DMS79 treated with DMSO at 0.1 percent for 48 hours (cell line): ENCODE measurements at places on chromosomes 3 and 15.
A peak's percentile ranks its signal among the peaks of the same experiment; 100 is the strongest.

- DNase-seq: no peak
Measured at GRCh38 chr3:36815375-36815774, 51.0 kb upstream of the DCLK3 start.

- no peak for DNase-seq
Measured at GRCh38 chr15:89746386-89746780, 4.7 kb downstream of the MESP1 start.

DNA sequence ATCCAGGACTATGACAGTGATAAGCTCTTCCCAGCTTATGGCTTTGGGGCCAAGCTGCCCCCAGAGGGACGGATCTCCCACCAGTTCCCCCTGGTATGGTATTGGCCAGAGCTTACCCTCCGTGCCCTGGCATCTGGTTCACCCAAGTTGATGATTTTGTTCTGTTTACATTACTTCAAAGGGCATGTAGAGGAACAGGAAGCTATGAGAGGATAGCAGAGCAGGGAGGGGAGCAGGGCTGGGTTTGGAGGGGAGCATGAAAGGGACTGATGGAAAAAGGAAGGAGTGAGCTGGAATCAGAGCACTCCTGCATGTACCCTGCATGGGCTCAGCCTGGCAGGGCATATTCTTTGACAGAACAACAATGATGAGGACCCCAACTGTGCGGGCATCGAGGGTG, 13.4 kb upstream of the BRPF1 start:
- DNase-seq: no peak

DNA sequence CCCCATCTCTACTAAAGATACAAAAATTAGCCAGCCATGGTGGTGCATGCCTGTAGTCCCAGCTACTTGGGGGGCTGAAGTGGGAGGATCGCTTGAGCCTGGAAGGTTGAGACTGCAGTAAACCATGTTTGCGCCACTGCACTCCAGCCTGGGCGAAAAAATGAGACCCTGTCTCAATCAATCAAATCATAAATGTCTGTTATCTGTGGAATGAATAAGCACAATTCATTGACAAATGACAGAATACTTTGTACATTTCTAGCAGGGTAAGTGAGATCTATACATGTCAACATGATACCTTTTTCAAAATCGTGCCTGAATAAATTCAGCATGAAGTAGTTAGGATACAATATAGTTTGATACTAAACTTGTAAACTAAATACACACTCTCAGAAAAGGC, 181.2 kb downstream of the FOXP1 start:
- DNase-seq: no peak

GRCh38 chr3:169062501-169062900, 601.0 kb downstream of the MECOM start:
- no peak for DNase-seq

DNA sequence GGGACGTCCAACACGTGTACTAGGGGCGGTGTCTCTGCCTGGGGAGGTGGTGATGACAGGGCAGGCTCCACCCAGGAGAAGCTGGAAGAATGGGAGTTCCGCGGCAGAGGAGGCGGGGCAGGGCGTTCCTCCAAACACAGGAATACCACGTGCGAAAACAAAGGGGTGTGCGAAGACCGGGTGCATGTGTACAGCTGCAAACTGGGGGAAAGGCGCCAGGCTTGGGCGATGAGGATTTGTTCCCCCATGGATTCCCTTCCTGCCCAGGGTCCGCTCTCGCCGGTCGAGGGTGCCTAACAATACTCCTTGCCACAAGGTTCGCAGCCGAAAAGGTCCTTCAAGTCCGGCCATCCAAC, 500 bp upstream of the ZSCAN2 start:
- DNase-seq: peak; percentile 51

DNA sequence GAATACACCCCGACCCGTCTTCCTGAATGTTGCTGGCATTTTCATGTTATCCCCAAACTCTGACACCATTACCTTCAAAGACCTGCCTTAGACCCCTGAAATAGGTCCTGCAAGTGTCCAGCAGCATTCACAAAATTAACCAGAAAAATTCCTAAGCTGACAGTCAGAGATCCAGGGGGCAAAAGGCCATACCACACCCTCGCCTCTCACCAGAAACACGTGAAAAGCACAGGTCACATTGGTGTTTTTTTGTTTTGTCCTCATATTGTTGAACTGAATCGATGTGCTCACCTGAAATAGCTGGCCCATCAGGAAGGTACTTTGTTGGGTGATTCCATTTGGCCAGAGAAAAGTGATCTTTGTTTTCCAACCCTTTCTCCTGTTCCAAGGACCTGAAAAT, 113.1 kb upstream of the HES1 start:
- DNase-seq: no peak

DNA sequence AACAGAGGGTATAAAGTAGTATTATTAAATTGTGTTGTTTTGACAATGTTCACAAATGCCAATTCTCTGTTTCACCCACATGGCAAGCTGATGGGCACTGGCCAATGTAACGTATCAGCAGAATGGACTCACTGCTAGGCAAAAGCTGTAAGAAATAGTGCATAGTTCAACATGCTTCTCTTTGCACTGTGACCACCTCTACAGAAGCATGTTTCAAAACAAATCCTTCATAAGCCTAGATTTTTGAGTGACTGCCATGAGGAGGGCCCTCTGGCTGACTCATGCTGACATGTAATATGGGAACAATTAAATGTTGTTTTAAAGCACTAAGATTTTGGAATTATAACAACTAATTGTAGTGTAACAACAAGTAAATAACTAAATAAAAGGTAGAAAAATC, 3.2 kb downstream of the GBE1 start:
- DNase-seq: no peak

DNA sequence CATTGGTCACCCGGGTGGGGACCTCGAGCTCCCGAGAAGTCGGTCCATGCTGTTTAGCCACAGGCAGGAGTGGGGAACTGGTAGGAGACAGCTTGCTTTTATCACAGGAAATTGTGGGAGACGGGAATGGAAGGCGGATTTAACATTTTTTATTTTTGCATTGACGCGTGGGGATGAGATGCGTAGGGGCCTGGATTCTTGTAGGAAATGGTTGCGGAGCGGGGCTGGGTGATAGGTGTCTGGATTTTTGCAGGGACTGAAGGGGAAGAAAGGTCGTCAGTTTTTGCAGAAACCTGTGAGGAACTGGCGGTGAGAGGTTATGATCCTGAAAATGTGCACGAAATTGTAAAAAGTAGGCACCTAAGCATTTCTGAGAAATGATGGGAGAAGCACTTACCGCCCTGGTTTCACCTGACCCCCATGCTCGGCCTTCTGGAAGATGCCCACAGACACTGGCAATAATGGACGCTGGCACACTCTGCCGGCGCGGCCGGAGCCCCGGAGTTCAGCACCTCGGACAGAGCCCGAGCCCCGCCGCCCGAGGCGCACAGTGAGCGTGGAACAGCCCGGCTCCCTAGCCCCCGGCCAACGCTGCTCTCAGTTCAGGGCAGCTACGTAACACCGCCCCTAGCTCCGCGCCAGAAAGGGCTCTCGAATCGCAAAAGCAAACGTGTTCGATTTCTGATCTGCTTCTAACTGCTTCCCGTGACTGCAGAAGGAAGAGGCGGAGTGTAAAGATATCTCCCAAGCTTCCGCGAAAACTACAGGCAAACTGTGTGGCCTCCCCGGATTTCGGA, 928 bp downstream of the ANKRD34C start:
- DNase-seq: no peak

DNA sequence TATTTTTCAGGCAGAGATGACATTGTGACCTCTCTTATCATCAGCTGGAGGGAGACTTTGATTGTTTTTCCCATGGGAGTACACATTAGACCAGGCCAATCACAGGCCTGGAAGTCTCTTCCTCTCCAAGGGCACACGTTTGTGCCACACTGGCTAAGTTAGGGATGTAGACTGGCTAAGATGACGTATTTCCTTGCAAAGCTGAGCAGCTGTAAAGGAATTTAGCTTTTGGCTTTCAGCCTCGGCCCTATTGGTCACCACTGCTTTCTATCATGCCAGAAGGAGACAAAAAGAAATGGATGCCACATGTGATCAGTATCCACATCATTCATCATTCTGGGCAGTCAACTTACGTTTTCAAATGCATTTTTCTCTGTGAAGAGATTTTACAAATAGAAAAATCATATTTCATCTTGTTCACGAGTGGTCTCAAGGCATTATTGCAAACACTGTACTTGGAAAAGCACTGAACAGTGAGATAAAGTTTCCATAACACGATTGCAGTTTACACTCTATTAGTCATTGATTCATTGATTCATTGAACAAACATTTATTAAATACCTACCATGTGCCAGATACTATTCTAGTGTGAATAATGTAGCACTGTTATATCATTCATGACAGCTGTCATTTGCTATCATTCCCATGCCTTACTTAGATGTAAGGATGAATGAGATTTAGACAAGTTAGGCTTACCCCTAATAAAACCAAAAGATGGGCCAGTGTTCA, 27.0 kb upstream of the RNF7 start:
- DNase-seq: no peak

DNA sequence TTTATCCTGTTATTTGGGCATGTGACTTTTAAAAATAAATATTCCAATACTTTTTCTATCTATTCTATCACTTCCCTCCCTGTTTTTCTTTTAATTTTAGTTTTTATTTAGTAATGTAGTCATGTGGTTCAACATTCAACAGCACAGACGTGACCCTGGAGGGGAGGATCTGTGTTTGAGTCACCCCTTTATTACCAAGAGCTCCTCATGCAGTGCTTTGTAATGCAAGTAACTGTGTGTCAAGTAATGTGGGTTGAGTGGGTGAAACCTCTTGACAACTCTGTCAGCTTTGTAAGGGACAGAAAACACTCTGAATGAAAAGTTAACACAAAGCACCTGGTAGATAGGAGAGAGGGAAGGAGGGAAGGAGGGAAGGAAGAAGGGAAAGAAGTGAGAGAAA, 89.7 kb upstream of the FGF12 start:
- no peak for DNase-seq

DNA sequence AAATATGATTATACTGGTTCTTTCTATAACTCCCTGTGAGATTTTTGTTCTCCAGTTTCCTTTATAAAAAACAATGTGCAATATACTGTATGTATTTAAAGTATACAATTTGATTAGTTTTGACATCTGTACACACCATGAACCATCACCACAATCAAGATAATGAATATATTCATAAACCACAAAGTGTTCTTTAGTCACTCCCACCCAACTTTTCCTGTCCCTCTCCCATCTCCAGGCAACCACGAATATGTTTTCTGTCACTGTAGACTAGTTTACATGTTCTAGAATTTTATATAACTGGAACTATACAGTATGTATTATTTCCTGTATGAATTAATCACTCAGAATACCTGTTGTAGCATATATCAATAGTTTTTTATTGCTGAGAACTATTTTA, 177.0 kb upstream of the MBNL1 start:
- DNase-seq: no peak

- DNase-seq: no peak
Measured at GRCh38 chr3:143040261-143040879, 39.0 kb downstream of the U2SURP start.

- DNase-seq: no peak
Measured at GRCh38 chr3:105700575-105700974, 168.2 kb downstream of the CBLB start.

GRCh38 chr3:141268306-141268705, 36.7 kb downstream of the PXYLP1 start:
- DNase-seq: no peak

DNA sequence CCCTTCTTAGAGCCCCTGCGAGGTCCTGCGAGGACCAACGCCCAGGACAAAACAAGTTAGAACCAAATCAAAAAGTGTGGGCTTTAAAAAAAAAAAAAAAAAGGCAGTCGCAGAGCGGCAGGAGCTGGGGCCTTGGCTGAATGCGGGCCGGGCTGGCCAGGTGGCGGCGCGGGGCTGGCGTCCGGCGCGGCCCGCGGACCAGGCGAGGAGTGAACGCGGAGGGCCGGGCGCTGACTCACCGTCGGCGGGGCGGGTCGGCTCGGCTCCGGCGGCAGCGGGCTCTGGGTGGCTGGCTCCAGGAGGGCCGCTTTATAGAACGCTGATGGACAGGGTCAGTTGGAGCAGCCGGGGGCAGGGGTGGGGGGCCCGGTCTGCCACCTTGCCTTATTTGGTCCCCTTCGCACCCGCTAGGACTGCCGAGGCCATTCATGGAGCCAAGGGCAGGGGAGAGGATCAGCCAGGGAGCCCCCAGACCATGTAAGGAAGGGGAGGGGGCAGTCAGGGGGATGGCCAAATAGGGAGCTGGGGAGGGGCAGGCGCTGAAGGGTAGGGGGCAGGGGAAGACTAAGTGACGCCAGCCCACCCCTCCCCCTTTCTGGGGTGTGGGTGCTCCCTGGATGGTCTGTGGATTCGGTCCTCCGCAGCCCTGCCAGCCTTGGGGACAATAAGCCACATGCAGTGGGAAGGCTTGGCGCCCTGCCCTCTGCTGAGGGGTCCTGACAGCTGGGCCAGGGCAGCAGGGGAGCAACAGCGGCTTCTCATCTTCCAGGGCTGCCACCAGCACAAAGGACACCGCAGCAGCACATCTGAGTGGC, at the start of gene ACTC1:
Gene ACTC1, minus strand, starts transcription at position 283 of the 815 bp plus-strand sequence. CDS start 741 bp downstream, outside the sequence.
- no peak for DNase-seq

DNA sequence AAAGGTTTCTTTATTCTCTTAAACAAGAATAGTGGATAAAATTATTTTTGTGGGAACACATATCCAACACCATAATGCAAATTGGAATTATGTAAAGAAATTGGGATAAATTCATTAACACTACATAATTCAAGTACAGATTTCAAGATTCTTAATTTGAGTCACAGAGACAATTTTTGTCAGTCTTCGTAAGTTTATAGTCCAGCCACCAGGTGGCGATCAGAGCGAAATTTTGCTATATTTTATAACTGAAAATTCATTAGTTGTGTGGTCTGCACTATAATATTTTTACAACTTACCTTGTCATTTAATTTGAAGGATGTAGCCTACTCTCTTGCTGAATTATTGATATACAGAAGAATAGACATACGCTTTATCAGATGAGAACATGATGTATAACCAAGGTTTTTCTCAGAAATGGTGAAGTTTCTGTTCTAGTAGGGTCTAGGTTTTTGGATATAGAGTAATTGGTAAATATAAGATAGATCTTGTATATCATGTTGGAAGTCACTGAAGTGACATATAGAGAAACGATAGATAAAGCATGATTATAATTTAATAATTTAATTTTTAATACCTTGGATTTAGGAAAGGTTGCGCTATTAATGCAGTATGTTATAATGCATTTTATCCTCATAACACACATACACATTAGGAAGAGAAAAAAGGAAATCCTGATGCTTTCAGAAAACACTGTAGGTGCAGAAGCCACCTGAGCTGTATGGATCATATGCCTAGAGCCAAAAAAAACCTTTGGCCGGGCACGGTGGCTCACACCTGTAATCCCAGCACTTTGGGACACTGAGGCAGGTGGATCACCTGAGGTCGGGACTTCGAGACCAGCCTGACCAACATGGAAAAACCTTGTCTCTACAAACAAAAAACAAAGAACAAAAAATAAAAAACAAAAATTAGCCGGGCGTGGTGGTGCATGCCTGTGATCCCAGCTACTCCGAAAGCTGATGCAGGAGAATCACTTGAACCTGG, 31.7 kb downstream of the PLSCR4 start:
- no peak for DNase-seq

DNA sequence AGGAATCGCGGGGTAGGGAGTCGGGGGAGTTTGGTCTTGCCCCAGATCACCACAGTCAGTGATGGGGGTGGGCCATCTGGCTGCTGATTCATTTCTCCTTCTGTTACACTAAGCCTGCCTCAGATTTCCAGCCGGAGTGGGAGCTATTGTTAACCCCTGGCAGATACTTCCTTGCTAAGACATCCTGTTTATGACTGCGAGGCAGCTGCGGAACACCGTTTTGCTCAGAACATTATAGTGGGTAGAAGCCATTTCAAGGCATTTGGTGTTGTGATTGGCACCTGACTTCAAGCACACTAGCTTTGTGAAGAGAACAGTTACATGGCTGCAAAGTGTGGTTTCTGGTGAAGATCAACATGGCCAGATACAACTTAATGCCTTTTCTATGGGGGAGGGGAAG, 73.8 kb downstream of the FLNB start:
- DNase-seq: no peak

GRCh38 chr15:49507261-49507660, 84.2 kb downstream of the FGF7 start:
- DNase-seq: no peak
